Stimulated activated naive B cell treated with anti-CD40 and anti-IgM and Interleukin-4, amounts not matched to agents 10 μg/mL and 1 μg/mL and 100 μg/mL, for 72 hours (primary cell): ENCODE measurements at places on chromosomes 5 and 9.

- no peak for DNase-seq
Measured at GRCh38 chr5:89722538-89722937, 687.0 kb downstream of the CETN3 start.

DNA sequence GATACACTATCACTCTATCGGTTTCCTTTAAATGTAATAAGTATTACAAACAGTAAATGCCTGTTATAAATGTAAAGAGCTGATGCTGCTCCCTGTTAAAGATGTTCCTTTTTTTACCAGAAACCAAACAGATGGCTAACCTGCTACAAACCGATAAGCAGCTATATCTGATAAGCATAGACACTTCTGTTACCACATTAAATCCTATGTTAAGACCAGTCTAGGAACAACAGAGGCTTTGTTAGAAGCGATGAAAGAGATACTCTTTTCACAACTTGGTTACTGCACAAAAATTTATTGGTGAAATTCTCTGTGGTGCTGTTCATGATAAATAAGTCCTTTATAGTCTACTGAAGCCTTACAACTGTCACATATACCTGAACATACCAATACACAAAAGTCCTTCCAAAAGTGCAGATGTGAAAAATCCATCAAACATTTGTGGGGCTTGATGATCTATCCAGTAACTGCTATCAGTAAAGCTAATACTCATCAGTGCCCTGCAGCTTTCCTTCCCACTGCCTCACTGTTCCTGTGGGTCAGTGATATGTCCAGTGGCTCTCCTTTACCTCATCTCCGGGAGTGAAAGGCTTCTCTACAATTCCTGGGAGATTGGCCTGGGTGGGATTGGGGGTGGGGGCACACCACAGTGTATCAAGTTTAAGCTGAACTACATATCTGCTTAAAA lies 25.8 kb upstream of the PRXL2C start:
- no peak for DNase-seq

GRCh38 chr5:35198686-35199085 lies 31.6 kb downstream of the PRLR start:
- DNase-seq: no peak

DNA sequence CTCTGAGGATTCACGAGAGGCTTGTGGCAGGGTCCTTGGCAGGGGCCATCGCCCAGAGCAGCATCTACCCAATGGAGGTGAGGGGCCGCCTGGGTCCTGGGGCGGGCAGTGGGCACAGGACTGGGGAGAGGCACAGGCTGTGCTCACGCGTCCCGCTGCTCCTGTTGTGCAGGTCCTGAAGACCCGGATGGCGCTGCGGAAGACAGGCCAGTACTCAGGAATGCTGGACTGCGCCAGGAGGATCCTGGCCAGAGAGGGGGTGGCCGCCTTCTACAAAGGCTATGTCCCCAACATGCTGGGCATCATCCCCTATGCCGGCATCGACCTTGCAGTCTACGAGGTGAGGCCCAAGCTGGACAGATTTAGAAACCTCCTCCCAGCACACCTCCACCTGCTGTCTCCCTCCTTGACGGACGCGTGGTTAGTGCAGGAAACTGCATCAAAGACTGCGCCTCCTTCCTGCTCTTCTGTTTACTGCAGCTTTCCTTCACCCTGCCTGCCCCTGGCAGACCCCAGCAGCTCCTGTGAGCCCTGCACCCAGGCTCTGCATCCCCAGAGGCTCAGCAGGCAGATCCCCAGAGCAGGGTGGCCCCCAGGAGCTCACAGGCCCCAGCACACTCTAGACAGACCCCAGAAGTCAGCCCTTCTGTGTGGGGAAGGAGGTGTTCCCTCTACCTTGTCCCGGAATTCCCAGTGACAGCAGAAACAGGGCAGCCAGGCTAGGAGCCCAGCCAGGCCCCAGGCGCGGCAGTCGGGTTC lies 21.2 kb downstream of the PTGES2 start:
- DNase-seq: no peak

DNA sequence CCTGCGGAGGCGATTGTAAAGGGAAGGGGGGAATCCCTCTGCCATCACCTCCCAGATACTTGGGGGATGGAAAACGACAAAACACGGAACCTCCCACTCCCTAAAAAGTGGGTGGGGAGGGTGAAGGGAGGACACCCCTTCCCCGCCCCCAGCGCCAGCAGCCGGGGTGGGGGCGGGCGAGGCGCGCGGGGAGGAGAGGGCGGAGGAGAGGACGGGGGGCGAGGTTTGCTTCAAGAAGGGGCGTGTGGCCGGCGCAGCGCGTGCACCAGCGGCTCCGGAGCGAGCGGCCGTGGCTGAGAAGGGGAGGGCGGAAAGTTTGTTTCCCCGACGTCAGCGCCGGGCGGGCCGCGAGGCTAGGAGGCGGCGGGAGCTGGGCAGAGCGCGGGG lies at the start of gene PRRX2:
Gene PRRX2, plus strand, starts transcription at position 259 of the 387 bp plus-strand sequence. CDS start 221 bp downstream, outside the sequence.
- no peak for DNase-seq

DNA sequence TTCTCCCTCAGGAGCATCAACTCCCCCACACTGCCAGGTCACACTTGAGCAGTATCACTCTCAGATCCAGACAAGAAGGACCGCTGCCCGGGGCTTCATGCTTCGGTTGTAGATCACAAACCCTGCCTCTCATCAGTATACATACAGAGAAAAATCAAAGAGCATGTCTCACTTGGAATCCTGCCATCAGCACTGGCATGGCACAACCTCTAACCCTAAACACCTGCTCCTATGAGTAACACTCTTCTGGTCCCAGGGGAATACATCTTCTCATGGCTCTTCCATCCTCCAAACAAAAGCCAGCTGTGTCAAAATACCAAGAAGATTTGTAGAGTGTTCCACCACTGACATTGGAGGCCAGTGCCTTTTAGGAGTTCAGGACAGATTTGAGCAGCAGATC lies 84.8 kb upstream of the MIER3 start:
- no peak for DNase-seq

GRCh38 chr5:143896966-143897365 lies 85.0 kb downstream of the HMHB1 start:
- DNase-seq: no peak

GRCh38 chr5:773517-774264 lies 10.8 kb downstream of the ZDHHC11B start:
- DNase-seq: no peak

GRCh38 chr5:20028506-20028905 lies 40.5 kb upstream of the CDH18 start:
- no peak for DNase-seq

DNA sequence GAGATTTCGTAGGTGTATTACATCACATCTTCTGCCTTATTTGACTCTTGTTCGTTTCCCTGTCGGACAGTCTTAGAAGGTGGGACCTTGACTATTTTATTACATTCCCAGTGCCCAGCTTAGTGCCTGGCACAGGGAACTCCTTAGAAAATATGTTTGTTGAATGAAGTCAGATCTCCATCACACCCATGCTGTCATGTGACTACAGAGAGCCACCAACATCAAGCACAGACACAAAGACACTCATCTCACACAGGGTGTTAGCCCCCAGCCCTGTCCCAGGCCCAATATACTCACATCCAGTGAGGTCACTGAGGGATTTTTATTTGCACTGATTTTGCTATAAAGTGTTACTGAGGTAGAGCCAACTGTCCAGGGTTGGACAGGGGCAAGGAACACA lies 692 bp upstream of the SRA1 start:
- DNase-seq: no peak

GRCh38 chr5:83034036-83034435 lies 43.2 kb downstream of the TMEM167A start:
- DNase-seq: no peak

- DNase-seq: peak; percentile 48
Measured at GRCh38 chr5:151157426-151158286, at the start of gene ANXA6. Gene ANXA6, minus strand, starts transcription at chr5:151157779. Its CDS starts 9,878 bp downstream, at chr5:151147901.

DNA sequence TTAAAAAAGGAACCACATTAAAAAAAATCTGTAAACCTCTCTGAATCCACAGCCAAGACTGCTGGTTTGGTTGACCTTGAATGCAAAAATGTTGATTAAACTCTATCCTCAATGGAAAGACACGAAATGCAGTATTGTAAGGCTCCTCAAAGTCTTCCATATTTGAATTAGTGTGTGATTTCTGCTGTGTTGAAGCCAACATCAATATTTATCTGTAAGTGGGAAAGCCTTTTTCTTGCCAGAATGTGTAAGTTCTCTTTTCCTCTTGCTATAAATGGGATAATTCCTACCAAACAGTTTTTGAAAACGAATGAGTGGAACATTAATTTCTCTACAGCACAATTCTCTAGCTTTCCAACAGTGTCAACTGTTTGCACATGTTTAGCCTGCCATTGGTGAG lies 422.1 kb upstream of the TNC start:
- no peak for DNase-seq

DNA sequence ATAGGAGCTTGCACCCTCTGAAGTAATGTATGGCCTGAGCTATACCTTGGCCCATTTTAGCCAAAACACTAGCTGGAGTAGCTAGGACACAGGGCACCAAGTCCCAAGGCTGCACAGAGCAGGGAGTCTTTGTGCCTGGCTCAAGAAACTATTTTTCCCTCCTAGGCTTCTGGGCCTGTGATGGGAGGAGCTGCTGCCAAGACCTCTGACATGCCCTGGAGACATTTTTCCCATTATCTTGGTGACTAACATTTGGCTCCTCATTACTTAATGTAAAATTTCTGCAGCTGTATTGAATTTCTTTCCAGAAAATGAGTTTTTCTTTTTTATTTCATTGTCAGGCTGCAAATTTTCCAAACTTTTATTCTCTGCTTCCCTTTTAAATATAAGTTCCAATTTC lies 1099.2 kb downstream of the CDH18 start:
- DNase-seq: no peak

DNA sequence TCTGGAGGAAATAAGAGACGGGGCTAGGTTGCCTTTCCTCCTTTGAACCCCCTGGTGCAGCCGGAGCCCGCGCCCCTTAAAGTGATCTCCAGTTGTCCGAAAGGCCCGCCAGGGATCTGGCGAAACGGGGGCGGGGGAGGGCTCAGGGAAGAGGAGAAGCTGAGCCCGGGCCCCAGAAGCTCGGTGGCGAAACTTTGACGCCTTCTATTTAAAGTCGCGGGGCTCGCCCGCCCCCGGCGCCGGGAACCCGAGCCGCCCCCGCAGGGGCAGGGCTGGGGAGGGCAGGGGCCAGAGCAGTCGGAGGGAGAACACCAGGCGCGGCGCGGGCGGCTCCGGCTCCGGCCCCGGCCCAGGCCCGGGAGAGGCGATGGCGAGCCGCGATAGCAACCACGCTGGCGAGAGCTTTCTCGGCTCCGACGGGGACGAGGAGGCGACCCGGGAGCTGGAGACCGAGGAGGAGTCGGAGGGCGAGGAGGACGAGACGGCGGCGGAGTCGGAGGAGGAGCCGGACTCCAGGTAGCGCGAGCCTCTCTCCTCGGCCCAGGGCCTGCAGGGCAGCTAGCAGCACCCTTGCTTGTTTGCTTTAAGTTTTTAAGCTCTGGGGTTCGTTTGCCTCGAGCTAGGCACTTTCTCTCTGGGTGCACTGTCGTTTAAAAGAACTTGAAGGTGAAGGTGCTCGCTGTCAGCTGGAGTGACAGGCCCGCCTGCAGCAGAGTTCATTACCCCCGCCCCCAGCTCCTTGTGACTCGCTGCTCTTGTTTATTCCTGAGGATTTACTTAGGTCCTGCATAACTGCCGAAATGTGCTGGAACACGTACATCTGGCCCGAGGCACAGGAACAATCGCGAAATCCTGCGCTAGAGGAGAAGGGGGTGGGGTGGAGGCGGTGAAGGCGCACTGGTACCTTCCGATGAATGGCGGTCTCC lies at the start of gene CMYA5:
Gene CMYA5, plus strand, starts transcription at position 296 of the 926 bp plus-strand sequence. Its CDS starts 72 bp downstream, at position 368.
- DNase-seq: no peak

DNA sequence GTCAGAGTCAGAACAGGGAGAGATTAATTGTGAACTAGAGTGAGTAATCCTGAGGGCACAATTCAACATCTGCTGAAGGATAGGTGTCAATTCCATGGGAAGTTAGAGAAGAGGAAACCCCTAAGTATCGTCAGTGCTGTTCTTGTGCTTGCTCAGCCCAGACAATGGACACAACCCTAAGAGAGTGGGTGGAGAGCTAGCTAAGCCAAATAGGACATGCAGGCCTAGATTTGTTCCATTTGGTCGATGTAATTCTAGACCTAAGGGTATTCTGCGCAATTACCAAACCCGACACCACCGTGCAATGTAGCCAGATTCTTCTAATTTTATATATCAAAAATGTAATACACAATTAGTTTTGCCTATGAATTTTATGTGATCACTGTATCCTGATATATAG lies 431.6 kb downstream of the SH3GL2 start:
- no peak for DNase-seq

GRCh38 chr5:63963926-63964325 lies 1.7 kb upstream of the HTR1A start:
- DNase-seq: no peak

DNA sequence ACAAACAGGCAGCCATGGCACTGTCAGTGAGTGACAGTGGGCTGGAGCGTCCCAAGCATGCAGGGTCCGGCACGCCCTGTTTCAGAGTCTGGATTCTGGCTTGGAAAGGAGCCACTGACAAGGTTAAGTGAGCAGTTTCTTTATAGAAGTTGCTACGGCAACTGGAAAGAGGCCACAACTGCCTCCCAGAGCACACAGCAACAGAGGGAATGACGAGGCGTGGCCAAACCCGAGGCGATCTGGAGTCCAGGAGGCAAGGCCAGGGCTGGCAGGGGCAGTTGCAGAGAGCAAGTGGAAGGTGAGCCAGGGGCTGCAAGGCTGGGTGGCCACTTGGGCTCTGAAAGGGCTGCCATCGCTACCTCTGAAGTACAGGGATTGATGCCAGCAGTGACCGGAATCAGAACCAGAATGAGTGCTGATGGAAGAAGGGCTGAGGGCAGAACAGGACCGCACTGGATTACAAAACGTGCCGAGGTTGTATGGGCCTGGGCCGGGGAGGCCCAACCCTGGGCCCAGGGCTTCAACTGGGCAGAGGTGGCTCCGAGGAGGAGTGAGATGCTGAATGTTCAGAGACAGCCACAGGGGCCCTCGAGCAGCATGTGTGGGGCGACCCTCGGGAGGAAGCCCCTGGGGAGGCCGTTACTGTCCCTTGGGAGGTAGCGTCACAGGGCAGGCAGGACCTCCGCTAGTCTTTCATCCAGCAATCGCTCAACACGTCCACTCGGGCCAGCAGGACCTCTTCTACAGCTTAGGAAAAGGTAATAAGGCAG lies 4.6 kb downstream of the MRPL41 start:
- no peak for DNase-seq

GRCh38 chr9:137220317-137221094 lies 1.5 kb downstream of the RNF208 start:
- DNase-seq: no peak

DNA sequence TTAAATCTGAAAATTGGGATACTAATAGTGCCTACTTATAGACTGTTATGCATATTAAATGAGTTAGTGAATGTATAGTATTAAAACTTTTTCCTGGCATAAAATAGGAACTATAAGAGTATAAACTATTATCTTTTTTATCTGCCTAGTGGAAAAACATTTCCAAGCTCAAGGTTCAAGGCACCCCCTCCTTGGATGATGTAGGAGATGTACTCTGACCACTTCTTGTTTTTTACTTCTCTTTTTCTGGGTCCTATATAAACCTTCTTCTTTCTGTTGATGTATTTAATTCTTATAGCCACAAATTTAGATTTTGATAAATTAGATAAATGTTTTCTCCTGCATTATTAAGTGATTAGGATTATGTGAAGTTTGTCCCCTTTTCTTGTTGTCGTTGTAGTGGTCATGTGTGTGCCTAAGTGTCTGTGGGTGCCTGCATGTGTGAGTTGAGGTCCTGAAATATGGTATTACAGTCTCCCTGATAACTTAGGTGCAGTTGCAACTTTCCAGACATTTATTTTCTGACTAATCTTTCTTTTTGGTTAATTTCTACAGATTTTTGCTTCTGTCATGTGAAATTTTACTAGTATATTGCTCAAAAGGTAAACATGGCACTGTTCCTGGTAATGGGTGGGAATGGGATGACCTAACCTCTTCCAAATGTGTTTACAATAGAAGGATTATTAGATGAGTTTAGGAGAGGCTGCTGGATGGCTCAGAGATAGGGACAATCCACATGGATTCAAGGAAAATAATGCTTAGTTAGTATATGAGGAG lies 160.8 kb upstream of the CDKN2B start:
- no peak for DNase-seq
